ENCODE measurements at places on chromosomes 5 and 9.

GRCh38 chr9:124815601-124816000, 37.7 kb upstream of the WDR38 start:
- no peak for DNase-seq

DNA sequence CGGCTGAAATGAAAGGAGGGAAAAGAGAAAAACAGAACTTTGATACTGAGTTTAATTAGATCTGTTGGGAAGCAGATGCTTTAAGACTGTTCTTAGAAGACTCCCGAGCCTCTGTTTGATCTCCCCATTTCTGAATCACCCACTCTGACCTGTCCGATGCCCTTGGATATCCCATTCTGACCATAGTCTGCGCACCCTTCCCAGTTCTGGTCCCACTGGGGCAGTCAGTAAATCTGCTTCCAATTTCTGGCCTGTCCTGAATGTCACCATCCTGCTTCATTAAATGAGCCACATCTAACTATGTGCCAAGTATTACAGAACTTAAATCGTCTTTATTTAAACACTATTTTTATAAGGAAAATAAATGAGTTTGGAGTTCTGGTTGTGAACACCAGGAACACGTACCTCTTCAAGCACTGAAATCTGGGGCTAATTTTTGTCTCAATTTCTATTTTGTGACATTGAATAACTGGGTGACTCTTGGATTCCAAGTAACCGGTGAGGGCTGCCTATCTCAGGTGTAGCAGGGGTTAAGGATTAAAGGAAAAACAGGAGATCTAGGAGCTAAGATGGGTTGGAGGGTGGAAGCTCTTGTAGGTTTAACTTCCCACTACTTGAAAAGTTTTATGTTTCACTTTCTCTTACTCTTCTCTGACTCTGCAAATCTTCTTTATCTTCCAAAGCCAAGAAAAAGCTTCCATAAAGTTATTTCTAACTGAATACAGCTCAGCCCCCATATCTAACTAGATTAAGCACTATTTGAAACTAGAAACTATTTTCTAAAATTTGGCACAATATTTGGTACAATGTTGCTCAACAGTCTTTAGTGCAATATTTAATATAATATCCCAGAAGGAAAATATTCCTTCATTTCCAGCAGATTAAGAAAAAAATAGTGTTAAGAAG, 40.1 kb downstream of the ALDH1A1 start:
- DNase-seq, result no peak

GRCh38 chr5:145975361-145976066, 39.1 kb downstream of the SH3RF2 start:
- no peak for DNase-seq

- no peak for DNase-seq
Observed at GRCh38 chr5:61755726-61756222, 423.7 kb downstream of the ZSWIM6 start.

DNA sequence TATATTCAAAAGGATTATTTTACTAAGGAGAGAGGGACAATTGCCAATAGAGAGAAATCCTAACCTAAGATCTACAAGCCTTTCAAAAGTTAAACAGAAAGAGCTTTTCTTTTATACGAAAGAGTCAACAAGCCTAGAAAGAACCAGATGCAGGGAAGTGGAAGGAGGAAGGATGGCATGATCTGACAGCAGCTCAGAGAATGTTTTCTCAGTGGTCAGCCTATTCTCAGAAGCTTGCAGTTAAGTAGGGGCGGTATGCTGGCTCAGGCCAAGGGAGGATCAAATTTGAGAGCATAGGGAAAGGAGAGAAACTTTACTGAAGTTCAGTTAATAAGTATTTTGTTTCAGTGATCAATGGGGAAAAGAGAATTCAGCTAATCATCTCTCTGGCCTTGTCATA, 88.0 kb upstream of the FTMT start:
- DNase-seq, result no peak

- no peak for DNase-seq
Observed at GRCh38 chr5:7015586-7016256, 302.5 kb downstream of the TENT4A start.

DNA sequence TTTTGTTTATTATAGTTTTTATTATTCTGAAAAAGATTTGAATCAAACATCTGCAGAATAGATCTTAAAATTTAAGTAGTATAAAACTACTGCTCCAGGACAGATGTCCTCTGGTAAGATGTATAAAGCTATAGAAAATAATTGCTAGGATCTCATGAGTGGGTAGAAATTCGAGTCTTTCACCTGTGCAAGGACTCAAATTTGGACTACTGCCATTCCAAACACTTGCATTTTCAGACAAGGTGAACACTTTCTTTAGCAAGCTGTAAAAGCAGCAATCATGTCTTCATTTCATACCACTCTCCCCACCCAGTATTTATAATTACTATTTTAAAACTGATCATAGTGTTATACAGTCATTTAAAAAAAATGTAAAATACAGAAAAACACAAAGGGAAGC, 20.7 kb downstream of the SKP2 start:
- no peak for DNase-seq

DNA sequence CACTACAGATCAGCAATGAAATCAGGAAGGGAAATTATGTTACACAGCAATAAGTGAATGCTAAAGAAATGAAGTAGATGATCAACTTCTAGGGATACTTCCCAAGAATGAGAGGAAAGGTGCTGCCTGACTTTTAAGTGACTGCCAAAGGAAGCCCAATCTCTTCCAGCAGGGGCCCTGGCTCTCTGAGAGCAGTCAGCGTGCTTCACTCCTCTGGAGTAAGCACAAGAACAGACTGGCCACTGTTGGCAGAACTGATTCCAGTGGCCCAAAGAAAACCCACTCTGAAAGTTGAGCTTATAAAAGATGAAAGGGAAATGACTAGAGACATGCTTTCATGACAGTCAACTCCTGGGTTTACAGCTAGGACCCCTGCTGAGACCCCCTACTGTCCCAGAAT, 41.8 kb downstream of the MTMR12 start:
- DNase-seq, result no peak

DNA sequence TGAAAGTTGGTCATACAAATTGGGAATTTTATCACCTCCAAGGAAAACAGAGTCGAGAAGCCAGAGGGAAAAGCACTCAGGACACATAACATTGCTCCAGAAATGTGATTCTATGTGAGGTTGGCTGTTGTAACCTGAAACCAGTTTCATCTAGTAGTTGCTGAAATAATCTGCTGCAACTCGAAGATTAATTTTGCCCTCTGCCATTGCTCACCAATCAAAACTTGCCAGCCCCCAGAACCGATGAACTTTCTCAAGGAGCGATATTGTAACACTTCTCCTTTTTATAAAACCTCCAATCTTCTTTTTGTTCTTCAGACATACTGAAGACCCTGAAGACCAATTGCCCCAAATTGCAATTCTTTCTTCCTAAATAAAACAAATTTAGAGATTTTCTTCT, 31.1 kb downstream of the C5orf58 start:
- no peak for DNase-seq

DNA sequence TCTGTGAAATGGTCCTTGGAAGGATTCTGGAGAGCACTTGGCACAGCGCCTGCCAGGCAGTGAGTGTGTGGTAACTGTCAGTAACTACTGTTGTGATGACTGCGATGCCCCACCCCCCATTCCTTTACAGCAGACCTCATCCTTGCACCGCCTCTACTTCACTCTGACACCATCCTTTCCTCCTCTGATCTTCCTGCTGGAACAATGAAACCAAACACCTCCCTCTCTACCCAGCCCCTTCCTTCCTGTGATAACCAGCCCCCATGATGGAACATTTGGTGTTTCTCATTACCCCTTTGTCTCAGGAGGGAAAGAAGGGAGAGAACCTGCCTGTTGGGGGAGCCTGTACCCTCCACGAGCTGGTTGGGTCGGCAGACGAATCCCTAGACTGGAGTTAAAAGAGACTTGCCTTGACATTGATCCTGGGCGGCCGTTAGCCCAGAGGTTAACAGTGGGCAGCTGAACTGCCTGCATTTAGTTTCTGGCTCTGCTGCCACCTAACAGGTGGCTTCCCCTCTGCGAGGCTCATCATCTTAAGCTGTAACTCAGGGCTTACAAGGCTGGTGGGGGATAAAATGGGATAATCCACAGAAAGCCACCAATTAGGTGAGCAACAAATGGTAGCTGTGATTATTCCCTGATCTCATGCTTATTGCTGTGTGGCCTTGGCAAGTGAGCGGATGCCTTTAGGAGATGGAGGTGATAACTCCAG, 34.2 kb upstream of the GRPEL2 start:
- DNase-seq, result no peak

DNA sequence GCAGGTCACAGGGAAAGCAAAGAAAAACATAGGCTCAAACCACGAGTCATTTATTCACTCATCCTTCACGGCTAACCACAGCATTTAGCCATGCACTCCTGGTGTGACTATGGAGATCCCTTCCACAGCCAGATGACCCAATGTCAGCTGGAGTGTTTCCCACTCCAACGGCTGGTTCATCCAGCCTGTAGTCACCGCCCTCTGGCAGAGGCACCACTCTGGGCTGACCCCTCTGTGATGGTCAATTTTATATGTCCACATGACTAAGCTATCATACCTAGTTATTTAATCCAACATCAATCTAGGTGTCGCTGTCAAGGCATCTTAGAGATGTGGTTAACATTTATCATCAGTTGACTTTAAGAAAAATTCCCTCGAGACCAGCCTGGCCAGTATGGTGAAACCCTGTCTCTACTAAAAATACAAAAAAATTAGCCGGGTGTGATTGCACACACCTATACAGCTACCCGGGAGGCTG, 9.5 kb upstream of the PHF19 start:
- no peak for DNase-seq
